ENCODE measurements at places on chromosomes 7 and 10.
A peak's percentile ranks its signal among the peaks of the same experiment; 100 is the strongest.

DNA sequence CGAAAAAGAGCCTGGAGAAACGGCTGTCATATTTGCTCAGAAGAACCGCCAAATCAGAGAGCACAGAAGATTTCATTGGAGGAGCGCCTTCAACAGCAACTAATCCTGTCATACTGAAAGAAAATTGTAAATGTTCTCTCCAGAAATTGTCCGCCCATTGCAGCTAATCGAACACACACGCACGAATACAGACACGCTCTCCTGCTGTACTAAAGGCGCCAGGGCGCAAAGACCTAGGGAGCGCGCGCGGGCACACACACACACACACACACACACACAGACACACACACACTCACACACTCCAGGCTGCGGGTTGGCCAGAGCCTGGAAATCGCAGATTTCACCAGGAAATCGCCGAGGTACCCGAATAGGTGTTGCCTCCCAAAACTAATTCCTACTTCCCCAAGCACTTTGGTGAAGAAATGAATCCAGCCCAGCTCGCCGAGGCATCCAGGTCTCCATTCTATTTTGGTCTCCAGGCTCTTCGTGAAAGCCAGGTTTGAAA lies at the start of gene CHRM2:
Gene CHRM2, plus strand, starts transcription at position 157 of the 505 bp plus-strand sequence. CDS start 146,214 bp downstream, outside the sequence.
- peak; percentile 20 for DNase-seq

DNA sequence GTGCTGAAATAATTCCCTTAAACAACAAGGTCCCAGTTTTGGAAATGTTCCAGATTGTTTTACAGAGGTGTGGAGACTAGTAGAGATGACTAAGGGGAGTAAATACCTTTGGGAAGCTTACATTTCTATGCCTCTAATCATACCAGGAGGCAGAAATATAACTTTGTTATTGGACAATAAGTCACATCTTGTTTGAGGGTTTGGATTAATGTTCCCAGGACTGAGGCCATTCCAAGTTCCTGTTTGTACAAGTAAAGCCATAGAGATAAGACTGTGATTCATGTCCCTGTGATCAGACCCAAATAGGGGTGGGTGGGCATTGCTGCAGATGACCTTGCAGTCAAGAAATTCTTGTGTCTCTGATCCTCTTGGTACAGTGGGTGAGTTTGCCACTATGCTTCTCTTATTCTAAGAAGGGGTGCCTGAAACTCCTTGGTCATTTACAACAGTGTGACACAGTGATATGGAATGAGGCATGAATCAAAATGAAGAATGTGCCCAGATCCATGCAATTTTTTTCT lies 508.3 kb downstream of the SORCS3 start:
- no peak for DNase-seq

GRCh38 chr7:155294511-155294778 lies 3.2 kb upstream of the INSIG1 start:
- DNase-seq = no peak

DNA sequence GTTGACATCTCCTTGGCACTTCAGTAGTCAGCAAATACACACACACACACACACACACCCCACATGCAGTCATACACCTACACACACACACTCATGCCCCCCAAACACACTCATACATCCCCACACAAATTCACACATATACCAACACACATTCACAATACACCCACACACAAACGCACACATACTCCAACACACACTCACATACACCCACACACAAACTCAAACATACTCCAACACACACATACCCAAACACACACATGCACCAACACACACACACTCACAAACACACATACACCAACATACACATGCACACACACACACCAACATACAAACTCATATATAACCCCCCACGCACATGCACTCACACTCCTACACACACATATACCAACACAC lies 31.4 kb upstream of the CHST15 start:
- DNase-seq = no peak

DNA sequence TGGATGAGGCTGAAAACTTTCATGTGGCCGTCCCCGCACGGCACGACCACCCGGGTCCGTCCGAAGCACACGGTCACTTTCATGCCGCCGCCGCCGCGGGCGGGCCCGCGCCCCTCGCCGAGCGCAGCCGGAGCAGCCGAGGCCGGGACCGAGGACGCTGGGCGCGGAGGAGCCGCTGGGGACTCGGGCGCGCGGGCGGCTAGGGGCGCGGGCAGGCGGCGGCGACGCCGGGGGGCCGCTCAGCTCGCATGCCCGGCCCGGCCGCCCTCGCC lies 247 bp downstream of the PARD3 start:
- DNase-seq = no peak

GRCh38 chr7:101604331-101604933 lies 24.7 kb downstream of the MYL10 start:
- no peak for DNase-seq

DNA sequence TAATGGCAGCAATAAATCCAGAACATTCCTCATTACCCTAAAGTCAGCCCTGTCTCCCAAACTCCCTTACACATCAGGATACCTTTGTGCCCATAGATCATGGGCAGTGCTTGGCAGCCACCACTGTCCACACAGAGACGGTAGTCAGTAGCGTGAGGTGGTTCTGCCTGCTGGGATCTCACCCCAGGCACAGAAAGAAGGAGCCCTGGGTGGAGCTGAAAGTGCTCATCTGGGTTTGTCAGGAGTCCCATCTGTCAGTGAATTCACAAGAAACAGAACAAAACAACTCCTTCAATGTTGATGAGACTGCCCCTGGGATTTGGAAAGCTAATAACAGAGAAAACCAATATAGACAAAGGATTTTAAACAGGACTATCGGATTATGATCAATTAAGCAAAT lies 90.2 kb upstream of the PRSS58 start:
- DNase-seq = no peak

DNA sequence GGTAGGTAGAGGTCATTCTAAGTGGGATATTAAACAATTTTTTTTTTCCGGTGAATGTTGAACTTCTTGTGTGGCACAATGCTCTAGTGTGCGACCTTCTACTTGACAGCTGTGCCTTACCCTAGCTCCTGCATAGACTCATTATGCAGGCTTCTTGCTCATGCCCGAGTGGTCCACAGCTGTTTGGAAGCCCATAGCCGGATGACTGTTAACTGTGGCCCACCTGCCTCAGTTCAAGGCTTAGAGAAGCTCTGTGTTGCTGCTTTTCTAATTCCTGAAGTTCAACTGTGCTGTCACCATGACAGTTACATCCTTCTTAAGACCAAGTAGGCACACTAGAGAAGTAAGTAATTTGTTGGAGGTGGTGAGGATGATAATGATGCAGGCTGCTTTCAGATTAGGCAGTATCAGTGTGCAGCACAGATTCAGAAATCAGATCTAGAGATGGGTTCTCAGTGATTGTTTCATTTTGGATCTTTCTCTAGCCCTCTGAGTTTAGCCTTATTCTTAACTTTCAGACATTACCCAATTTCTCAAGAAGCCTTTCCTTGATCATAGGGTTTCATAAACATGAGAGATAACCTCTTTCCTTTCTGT lies 278.4 kb downstream of the PHF14 start:
- no peak for DNase-seq

DNA sequence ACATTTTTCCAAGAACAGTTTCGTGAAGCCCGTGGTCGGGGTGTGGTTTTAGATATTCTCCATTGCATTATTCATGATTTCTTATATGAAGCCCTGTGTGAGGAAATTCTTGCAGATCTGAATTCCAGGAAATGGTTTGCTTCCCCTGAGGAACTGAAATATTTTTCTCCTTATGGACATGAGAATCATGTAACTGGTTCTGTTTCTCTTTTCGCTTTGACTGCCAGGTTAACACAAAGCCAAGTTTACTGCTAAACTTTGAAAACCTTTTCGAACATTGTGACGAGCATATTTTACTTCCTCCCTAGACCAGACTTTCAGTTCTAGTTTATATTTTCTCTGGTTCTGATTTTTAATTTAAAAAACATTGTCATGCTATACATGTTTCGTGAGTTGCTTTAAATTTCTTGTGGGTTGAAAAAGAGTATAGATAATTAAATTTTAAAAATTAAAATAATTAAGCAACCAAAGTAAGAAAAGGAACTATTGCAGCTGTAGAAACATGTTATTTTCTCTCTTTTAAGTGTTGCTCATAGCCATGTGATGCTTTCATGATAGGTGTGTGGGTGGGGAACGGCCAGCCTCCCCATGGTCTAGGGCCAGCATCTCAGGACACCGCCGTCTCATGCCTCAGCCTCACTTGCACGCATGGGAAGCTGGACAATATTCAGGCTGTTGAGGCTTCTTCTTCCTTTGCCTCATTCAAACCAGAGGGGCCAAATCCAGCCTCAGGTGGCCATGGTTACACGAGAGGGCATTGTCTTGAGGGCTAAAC lies 97.1 kb downstream of the CREB5 start:
- no peak for DNase-seq

GRCh38 chr10:84996580-84996979 lies 668.2 kb downstream of the CCSER2 start:
- no peak for DNase-seq

DNA sequence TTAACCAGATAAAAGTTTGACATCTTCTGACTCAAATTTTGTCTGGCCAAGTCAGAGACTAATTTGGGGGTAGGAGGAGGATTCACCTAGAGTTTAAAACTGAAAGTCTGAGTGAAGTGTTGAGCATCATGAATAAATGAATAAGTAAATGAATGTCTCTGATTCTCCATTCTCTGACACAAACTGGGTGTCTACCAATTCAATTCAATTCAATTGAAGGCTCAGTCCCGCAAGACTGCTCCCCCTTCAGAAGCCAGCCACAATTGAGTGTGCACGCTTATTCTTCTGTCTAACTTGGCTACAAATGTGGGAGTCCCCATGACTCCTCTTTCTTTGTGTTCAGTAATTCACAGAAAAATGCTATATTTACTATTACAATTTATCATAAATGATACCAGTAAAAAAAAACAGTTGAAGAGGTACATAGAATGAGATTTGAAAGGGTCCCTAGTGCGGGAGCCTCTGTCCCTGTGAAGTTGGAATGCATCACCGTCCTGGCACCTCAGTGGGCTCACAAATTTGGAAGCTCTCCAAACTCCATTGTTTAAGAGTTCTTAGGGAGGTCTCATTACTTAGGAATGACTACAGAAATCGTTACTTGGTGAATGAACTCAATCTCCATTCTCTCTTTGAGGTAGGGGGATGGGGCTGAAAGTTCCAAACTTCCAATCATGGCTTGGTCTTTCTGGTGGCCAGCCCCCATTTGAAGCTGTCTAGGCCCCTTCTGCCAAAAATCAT lies 243.7 kb upstream of the PHYHIPL start:
- DNase-seq = no peak

DNA sequence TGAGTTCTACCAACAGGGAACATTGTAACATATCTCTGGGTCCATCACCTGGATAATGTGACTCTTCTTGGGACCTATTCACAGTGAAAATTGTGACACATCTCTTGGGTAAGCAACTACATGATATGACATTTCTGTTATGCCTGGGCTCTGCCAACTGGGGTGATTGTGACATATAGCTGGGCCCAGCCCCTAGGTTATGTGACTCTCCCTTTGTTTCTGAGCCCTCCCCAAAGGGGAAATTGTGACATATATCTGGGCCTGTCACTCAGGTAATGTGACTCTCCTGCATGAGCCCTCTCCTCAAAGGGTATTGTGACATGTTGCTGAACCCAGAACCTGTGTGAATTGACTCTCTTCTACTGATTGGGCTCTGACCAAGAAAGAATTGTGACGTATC lies 22.4 kb upstream of the ZNF107 start:
- DNase-seq = no peak

DNA sequence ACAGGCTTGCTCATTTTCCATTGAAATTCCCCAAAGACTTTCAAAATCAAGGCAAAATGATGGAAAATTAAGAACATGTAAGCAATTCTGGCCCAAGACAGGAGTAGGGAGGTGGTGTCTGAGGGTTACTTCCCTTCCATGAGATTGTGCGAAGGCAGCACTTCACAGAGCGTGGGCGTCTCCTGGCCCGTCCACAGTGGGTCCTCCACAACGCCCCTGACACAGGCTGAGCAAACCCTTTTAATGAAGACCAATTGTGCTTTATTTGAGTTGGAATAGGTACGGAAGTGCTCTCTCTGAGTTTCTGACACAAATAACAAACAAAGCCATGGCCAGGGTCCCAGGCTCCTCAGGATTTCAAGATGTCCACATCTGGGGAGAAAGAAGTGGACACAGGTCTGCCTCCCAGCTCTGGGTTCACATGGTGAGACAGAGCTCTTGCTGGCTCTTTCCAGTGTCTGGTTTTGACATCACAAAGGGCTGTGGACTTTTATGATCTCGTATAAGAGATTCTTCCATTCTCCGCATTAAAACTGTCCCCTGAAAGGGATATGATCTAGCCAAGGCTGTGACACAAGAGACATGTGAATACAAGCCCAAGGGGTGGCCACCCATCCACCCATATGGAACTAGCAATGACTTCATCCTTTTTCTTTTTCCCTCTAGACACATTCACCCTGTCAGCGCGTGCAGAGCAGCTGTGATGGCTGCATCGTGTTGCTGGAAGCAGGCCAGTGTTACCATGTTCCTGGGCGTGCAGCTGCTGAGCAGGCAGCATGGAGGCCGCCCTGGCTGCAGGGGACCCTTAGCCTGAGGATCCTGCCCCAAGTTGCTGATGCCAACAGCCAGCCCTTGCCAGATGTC lies 145.6 kb downstream of the ADAM12 start:
- DNase-seq = no peak

GRCh38 chr10:75548356-75548755 lies 116.9 kb downstream of the LRMDA start:
- DNase-seq = no peak

- DNase-seq = peak; percentile 49
These were observed at the start of gene ELN for GRCh38 chr7:74027683-74028320. Gene ELN, plus strand, starts transcription at chr7:74028173. Its CDS starts 15 bp downstream, at chr7:74028188.

DNA sequence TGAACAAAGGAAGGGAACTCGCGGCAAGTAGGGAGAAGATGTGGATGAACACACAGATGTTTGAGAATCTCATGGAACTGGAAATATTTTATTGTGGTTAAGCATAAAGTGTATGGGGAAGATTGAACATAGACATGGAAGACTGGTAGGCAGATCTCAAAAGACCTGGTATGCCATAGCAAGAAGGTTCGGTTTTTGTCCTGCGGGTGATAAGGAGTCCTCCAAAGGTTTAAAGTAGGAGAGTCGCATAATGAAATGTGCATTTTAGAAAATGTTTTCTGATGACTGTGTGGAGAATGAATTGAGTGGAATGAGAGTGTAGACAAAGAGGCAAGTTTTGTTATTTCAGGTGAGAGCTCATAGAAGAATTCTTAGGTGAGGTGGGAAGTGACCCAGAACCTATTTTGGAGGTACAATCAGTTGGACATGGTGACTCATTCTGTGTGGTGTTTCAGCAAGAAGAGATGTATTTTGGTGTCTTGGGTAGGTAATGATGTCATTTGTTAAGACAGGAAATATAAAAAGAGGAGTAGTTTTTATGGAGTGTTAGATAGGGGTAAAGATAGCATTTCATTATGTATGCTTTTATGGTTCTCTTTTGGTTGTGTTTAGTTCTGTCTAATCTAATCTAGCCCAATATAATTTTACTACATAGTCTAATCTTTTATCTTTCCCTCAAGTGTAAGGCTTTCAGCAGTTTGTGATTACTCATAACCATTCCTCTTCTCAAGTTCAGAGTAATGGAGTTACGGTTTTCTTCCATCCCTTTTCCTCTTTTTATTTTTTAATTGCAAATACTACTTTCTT lies 239.2 kb downstream of the EXOC4 start:
- DNase-seq = no peak

DNA sequence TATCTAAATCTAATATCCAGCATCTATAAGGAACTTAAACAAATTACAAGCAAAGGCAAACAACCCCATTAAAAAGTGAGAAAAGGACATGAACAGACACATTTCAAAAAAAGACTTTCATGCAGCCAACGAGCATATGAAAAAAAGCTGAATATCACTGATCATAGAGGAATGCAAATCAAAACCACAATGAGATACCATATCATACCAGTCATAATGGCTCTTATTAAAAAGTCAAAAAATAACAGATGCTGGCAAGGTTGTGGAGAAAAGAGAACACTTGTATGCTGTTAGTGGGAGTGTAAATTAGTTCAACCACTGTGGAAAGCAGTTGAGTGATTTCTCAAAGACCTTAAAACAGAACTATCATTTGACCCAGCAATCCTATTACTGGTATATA lies 334.4 kb upstream of the CACNA2D1 start:
- no peak for DNase-seq
